ENCODE measurements at places on chromosomes 12 and 14. TPM values are rescaled to one million over a fixed set of nuclear protein-coding genes. Genes with fewer than 3 reads are reported as not detected.

DNA sequence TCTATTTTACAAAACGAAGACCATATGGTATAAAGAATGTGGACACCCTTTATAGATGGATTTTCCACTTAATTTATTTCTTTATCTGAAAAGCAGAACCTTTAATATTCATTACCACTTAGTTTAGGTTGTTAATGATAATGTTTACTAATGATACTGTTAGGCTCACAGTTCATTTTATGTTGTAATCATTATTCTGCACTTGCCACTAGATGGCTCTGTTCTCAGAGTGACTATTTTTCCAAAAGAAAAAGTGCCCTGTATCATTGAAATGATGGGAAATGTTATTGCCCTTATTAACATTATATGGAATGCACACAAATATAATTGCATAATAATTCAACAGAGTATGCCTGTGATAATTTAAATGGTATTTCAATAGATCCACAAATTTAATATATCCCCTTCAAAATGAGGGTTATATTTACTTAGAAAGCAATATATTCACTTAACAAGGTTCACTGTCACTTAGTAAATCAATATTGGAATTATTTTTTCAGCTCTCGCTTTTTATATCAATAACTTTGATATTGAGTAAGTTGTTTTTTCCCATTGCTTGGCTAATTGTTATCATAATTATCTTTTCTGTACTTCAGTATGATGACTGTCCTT, 95.7 kb downstream of the PDE3A start:
- DNase-seq, result no peak

DNA sequence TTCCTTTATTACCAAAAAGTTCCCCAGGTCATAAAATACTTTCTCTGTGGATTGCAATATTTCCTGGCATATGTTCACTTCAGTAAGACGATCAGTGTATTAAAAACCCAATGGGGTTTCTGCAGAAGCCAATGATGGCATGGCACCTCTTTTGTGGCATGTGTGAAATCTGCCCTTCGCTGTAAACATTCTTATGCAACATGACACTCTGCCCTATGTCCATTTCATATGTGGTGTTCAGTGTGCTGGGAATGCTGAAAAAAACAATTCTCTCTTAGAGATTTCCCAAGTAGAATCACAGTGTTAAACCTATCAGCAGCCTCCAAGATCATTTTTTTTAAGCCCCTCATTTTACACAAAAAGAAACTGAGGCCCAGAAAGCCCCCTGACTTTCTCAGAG, 2.3 kb upstream of the MYBPC1 start:
- no peak for DNase-seq

- no peak for DNase-seq
Observed at GRCh38 chr12:56206452-56207166, 15.1 kb downstream of the RNF41 start.

DNA sequence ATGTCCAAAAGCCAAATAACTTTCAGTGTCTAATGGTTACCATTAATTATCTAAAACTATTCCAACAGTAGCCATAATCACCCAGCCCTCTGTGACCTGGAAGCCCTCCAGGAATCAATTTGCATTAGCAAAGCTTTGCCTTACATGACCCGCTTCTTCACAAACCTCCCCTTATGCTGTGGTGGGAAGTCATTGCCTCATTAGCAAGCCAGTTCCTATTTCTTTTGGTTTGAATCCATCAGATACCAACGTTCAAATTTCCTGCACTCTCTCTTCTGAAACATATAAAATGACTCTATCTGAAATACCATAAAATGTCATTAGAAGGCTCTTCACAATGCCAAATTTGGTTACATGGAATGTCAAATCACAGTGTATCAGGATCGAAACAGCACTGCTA, 268.3 kb upstream of the PRKD1 start:
- no peak for DNase-seq

DNA sequence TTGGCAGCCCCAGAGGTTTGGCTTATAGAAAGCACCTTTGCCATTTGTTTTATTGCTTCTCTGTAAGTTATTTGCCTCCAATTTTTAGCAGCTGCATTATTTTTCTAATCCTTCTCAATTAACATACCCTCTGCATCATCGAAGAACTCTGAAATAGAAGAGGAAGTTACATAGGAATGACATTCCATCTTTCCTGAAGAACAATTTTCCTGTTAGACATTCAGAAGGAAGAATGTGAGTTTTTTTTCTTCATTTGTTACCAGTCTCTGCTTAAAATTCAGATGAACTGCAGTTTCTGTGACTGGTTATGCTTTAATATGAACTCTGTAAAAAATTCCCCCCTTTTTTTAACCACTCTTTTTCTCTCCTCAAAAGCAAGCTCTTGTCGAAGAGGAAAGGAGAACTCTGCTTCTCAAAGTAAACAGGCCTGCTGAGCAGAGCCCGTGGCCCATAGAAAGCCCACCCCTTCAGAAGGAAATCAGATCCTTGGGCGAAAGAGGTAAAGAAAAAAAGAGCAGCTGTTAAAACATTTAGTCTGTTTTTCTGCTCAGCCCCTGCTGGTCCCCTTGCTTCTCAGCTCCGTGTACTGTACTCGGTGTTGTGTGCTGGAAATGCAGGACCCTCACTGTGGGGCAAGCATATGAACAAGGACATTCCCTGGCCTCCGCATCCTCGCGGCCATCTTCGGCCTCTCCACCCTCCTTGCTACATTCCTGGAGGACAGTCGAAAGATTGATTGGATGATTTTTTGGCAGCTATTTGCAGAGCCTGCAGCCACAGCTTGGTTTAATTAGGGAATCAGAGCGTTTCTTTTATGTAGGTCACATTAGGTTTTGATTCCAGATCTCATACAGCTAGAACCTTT, 164.4 kb upstream of the LRIG3 start:
- DNase-seq, result no peak

DNA sequence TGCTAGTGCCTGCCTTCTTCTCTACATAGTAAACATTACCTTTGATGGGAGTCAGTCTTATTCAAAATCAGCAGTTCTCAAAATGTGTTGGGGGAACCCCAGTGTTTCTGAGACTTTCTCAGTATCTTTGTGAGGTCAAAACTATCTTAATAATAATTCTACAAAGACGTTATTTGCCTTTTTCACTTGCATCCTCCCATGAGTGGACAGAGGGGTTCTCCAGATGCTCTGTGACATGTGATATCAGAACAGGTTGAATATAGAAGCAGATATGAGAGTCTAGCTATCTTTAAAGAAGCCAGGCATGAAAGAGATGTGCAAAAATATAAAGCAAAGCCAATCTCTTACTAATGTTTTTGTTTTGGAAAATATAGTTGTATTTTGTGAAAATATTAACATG, 144.7 kb downstream of the KTN1 start:
- DNase-seq, result no peak

GRCh38 chr14:103239751-103240150, 94.3 kb upstream of the EIF5 start:
- no peak for DNase-seq

The RNASE3 gene
- not detected for total RNA-seq

GRCh38 chr12:64900540-64900939, 76.1 kb downstream of the TBC1D30 start:
- DNase-seq, result no peak

GRCh38 chr12:82635263-82635662, 51.4 kb upstream of the TMTC2 start:
- DNase-seq, result no peak

DNA sequence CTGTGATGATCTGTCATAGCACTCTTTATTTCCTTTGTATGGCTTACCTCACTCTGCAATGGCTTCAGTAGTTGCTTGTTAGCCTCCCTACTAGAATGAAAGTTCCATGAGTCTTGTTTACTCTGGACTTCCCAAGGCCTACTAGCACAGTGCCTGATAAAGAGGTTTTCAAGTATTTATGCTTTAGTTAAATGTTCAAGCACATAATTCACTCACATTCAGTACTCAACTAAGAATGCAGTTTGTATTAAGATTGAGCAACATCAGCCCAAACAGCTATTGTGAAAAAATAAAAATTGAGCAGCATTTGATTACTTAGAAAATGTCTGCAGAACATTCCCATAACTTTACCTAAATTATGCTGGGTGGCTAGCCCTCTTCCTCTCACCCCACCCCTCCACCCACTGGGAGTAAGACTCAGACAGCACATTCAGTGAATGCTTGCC, 158.9 kb upstream of the AMIGO2 start:
- no peak for DNase-seq

- DNase-seq, result no peak
Observed at GRCh38 chr12:110668480-110669192, 20.3 kb downstream of the HVCN1 start.

- DNase-seq, result no peak
Observed at GRCh38 chr12:82848845-82849244, 162.1 kb downstream of the TMTC2 start.

DNA sequence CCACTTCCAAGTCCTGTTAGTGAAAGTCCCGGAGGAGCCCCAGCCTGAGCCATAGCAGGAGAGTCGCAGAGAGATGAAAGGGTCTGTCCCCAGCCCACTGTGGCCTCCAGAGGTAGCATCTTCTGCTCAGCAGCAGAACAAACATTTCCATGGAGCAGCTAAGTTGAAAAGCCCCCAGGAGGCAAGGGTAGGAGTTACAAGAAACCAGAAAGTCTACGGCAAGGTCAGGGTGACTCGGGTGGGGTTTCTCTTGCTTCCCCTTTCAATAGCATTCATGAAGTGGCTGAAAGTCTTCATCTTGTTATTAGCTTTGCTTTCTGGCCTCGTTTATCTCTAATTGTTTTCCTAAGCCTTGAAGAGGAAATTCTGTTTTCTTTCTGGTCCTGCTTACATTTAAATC, 151.2 kb upstream of the DIO3 start:
- DNase-seq, result no peak

DNA sequence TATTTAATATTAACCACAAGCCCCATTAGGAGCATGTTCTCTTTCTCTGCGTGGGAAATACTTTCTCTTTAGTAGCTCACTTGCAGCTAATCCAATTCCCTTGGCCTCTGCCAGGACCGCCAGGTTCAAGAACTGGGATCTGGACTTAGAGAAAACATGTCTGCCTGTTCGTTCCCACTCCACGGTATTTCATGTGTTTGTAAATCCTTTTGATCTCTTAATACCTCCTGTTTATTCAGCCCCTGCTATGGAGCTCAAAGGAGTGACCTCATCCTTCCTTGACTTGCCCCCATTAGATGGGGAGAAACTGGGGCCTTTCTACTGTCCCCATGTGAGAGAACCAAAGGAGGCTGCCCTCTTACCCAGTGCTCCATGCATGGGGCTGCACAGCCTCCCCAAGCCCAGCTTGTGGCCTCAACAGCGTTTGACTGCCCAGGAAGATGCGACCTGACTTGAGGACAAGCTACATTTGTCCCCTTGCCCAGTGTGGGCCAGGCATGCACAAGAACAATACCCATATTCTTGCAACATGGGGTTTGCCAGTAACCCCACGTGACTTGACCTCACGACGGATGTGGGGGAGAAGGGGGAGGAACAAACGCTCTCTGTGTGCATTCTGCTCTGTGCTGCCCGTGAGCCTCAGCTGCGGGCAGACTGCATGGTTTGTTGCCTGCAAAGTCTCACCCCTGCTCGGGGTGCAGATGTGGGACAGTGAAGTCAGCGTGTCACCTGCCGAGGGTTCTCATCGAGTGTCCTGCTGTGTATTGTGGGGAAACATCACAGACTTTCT, 30.3 kb downstream of the CD9 start:
- peak; percentile 74 for DNase-seq

The RIC8B gene
- total RNA-seq, result 19.1 TPM

DNA sequence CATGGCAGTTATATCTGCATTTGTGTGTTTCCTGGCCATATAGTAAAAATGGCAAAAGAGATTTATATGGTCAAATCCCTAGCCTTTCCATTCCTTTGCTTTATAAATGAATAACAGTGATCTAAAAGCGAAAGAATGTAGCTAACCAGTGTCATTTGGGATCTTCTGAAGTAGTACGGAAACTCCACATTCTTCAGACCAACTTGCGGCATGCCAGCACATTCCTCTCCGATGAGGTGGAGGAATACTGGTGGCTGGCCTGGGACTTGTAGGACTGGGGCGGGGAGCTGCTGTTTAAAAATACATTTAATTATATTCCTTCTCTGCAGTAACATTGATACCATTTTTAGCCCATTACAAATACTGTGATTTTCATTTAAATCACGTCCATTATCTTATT, 85.3 kb downstream of the SAMD4A start:
- DNase-seq, result peak; percentile 96

The NEUROD4 gene
- total RNA-seq, result not detected

The PSEN1 gene
- total RNA-seq, result 15.2 TPM

The RASSF9 gene
- 1.9 TPM for total RNA-seq

GRCh38 chr14:74977901-74978385, 22.5 kb upstream of the PGF start:
- DNase-seq, result peak; percentile 7

All from ascending aorta (tissue), 2 donors.